Stimulated activated CD4-positive, alpha-beta T cell treated with anti-CD3 and anti-CD28 coated beads, Interleukin-1b, Interleukin-23, amount 100 ng/mL, for 1 hour (primary cell): ENCODE measurements at places on chromosomes 7 and 10.

DNA sequence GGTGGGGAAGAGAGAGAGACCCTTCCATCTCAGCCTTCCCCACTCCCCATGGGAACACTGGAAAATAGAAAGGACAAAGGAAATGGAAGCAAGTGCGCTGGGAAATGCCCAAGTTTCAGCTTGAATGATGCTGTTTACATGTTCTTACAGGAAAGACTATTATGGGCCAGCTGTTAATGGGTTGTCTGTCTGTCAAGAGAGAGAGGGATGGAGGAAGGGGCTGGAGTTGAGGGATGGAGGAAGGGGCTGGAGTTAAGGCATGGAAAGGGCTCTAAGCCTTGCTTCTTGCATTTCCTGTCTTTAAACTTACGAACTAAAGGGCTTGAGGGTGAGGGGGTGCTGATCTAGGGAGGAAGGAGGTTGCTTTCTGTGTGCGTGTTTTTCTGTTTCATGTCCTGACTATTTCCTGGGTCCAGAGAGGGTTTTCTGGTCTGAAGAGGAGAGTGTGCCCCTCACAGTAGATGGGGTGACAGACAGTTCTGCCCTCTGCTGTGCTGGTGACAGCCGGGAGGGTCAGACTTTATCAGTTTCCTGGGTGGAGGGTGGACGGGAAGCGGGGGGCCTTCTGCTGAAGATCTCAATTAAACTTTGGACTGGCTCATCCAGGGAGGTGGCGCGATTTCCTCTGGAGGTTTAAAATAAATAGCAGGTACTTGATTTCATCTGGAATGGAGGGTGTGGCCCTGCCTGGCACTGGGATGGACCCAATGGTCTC, 30.5 kb downstream of the GRK5 start:
- DNase-seq: no peak

DNA sequence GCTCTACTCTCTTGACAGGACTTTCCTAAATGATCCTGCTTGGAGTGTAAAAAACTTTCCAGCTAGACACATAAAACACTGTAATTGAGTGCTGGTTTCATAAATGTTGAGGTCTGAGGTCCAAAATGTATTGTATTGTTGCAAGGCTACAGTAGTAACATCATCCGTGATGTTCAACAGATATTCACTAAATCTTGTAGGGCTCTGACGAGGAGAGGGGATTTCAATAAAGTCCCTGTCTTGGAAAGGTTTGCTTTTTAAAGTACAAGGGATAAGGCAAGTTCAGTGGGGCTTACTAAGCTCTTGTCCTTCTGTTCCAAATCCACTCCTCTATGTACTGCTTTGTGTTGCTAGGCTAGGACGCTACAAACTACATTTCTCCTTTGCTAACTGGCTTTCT, 48.9 kb downstream of the FHIP2A start:
- no peak for DNase-seq

- no peak for DNase-seq
These were observed 44.3 kb downstream of the CPED1 start for GRCh38 chr7:121032645-121033460.

DNA sequence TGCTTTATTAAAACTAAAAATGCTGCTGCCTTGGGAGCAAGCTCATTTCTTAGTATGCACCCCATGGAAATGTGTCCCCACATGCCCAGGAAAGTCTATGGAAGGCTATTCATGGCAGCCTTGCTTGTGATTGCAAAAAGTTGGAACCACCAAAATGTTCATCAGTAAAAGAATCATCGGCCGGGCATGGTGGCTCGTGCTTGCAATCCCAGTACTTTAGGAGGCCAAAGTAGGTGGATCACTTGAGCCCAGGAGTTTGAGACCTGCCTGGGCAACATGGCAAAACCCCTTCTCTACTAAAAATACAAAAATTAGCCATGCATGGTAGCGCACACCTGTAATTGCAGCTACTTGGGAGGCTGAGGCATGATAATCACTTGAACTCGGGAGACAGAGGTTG, 79.8 kb downstream of the ARHGAP22 start:
- no peak for DNase-seq

DNA sequence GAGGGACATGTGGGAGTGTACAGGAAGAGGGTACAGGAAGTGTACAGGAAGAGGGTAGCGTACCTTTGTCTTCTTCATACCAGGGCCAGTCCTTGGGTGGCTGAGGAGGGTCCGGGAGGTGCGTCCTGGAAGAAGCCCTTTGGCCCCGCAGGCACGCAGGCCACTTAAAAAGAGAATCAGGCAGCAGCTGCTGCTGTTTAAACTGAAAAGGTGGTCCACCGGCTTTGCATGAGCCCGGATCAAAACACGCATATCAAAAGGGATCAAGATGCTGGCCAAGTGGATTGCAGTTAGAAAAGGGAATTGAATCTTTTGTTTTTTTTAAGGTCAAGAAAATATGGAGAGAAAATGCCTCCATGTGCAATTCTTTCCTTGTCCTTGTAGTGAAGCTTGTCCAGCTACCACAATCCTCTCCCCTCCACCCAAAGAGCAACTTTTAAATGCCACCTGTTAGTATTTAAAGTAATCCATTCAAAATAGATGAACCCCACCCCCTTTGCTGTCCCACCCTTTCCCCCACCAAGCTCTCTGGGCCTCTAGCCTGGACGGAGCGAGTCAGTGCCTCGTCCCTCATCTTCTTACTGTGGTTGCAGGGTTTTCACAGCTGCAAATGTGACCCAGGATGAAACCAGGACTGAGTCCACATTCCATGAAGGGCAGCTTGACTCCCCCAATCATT, 142.8 kb downstream of the GLCCI1 start:
- DNase-seq: no peak

- DNase-seq: no peak
These were observed 344.2 kb upstream of the ADARB2 start for GRCh38 chr10:2081501-2081900.

- DNase-seq: no peak
These were observed 22.1 kb downstream of the ARMC10 start for GRCh38 chr7:103097041-103097440.

DNA sequence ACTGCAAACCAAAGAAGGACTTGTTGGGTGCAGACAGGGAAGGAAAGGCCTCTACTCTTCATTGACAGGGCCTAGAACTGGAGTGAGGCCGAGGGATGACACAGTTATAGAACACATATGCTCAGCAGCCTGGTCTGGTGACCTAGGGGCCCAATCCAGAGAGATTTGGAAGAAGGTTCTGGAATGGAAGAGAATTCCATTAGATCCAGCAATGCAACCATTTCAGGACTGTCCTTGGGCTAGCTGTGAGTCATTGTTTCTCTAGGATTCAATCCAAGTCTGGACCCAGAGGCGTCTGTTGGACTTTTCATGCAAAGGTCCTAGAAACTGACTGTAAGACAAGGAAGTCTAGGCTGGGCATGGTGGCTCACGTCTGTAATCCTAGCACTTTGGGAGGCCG, 59.2 kb downstream of the WIPF3 start:
- DNase-seq: no peak
